ENCODE measurements at places on chromosomes 7 and 10.

- DNase-seq = no peak
Measured at GRCh38 chr10:88586462-88586861, at the start of gene LIPJ. TSS of gene LIPJ (plus strand) at chr10:88586762. CDS start at chr10:88590688, 3,926 bp downstream.

DNA sequence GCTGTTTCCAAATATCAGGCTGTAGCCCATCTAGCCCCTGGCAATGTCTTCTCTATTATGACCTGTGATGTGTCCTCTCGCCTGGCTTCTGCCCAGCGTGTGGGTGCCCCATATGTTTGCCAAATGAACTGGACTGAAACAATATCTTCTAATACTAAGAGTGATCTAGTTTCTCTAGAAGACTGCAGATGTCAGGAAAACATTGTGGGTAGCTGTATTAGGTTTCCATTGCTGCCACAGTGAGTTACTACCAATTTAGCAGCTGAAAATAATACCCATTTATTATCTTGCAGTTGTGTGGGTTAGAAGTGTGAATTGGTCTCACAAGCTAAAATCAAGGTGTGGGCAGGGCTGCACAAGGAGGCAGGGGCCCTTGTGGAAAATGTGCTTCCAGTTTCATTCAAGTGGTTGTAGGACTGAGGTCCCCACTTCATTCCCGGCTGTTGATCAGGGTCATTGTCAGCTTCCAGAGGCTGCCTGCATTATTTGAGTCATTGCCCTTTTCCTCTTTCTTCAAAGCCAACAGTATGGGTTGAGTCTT, 202.8 kb upstream of the BMPER start:
- DNase-seq = no peak

DNA sequence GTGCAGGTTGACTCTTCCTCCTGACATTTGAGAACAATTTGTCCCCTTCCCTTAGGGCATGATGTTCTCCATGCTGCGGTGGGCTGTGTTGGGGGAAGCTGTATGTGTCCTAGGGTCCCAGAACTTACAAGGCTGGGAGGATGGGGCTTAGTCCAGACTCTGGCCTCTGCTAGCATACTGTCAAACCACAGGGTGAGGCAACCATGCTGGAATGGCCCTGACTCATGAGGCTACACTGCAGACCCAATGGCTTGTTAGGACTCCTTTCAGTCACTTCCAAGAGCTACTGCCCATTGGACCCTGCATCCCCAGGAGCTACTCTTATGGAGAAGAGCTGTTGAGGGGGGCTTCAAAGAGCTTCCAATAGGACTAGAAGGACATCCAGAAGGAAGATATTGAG, 20.1 kb upstream of the FAM170B start:
- no peak for DNase-seq

DNA sequence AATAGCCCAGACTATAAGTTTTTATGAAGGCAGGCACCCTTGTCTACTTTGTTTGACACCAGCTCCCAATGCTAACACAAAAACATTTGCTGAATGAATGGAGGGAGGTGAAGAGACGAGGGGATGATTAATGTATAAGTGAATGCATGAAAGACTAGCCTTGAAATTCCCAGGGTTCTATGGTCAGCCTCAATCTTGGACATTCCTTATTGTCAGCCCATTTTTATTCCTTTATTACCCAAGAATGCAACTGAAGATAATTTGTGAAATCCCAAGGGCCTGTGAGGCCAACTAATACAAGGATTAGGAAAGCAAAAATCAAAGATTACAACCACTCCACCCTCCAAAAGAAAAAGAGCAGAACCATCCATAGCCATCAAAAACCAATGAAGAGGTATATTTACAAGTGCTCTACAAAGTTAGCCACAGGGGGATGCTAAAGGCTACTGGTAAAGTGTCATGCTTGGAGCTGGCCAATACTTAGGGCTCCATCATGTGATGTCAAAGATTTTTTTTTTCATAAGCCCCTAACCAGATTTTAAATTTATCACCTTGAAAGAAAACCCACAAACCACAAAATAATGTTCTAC, 40.0 kb upstream of the ASAH2 start:
- DNase-seq = no peak

GRCh38 chr10:118926903-118927302, 102.6 kb upstream of the NANOS1 start:
- DNase-seq = no peak

- no peak for DNase-seq
Measured at GRCh38 chr10:14603534-14604102, 171.1 kb downstream of the FAM107B start.

GRCh38 chr7:23211589-23211988, 29.7 kb downstream of the NUP42 start:
- DNase-seq = no peak

DNA sequence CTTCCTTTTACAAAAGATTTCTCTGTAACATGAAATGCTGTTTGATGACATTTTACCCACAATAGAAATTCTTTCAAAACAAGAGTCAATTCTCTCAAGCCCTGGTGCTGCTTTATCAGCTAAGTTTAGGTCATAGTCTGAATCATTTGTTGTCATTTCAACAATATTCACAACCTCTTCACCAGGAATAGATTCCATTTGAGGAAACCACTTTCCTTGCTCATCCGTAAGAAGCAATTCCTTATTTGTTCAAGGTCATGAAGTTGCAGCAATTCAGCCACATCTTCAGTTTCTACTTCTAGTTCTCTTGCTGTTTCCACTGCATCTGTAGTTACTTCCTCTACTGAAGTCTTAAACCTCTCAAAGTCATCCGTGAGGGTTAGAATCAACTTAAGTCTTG, 315.3 kb downstream of the TYW1 start:
- no peak for DNase-seq

GRCh38 chr7:150851492-150852370, 586 bp upstream of the AOC1 start:
- DNase-seq = no peak

DNA sequence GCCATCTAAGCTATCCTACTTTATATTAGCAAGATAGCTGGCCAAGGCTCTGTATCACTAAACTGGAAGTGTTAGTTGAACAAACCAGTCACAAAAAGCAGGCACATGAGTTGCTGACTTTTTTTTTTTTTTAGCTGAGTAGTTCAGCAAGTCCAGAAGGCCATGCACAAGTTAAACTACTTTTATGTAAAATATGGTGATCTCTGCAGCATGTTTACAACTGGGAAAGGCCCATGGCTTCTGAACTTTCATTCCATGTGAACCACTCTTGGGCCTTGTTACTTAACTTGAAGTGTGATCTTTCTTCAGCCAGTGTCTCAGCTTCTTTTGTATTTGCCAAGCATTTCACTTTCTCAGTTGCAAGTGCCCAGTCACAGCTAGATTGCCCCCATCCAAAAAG, 78.5 kb downstream of the CALD1 start:
- DNase-seq = no peak

- DNase-seq = no peak
Measured at GRCh38 chr10:22442063-22442462, 96.8 kb downstream of the SPAG6 start.

- no peak for DNase-seq
Measured at GRCh38 chr7:33790746-33791145, 114.6 kb upstream of the BMPER start.

DNA sequence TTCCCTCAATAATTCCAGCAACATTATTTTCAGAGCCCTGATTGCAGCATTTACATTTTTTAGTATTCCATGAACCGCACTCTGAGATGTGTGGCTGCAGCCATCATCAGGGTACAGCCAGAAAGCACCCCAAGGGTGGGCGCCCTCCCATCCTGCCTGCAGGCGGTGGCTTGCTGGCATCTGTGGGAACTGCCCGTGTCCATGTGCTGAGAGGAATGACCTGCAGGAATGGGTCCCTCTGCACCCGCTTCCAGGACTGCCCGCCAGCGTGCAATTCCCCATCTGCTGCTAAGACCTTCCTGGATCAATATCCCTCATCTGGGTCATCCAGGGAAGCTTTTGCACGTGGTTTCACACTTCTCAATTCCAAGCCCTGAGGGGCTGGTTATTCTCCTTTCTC, 32.8 kb upstream of the NUB1 start:
- no peak for DNase-seq

DNA sequence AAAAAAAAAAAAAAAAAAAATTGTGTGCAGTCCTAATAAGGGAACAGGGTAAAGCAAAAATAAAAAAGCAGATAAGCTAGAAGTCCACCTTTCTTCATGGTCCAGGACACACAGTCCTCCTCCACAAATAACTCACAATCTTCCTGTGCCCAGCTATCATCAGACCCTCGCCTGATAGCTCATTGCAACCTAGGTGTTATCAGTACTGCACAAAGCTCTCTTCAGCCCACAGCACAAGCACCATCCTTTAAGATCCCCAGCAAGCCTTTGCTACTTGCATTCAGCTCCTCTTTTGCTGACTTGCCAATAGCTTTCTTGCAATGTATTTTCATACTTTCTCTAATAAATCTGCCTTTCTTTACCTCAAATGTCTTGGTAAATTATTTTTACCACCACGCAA, 5.0 kb downstream of the NDUFA5 start:
- no peak for DNase-seq

DNA sequence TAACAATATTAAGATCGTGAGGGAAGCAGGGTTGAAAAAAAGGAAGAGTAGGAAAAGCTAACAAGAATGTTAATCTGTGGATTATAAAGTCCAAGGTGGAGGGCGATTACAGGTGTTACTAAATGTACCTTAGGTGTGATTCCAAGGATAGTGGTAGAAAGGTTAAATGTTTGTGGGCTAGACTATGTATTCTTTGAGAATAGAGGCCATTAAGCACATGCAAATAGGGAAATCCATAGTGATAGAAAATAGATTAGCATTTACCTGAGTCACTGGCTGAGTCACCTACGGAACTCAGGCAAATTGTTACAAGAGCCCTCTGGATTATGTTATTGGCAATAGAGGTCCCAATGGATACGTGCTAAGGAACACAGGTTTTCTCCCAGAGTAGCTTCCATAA, 9.0 kb downstream of the MGAM2 start:
- DNase-seq = no peak

- no peak for DNase-seq
Measured at GRCh38 chr7:38321515-38321944, 48.1 kb upstream of the TARP start.

DNA sequence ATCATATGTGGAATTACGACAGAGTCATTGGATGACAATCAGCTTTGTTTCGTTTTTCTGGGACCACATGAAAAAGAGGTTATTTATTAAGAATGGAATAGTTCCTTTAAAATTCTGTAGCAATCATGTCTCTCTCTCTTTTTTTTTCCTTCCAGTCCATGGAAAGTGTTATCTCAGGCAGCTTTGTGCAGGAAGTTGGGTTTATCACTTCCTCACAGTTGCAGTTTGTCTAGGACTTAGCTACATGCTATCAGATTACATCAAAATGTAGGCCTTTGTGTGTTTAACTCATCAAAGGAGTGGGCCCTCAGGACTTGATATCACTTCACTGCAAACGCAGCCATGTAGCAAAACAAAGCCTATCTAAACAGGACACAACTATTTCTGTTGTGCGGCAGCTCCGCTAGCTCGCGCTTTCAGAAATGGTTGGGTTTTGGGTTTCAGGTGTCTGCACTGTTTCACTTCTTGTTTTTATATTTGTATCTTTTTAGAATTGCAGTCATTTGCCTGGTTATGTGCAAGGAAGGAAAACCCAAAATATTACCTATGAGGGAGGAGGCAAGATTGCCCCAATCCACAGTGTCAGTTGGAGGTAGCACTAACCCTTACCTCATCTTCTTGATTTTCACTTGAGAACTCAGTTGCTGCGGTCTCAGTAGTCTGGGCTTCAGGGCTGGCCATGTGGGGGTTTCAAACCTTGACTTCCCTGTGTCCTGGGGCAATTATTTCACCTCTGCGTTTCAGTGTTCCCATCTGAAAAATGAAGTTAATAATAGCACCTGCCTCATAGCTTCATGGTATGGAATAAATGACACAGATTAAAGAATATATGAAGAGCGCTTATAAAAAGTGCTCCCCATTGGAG, 66.7 kb downstream of the HHEX start:
- no peak for DNase-seq

DNA sequence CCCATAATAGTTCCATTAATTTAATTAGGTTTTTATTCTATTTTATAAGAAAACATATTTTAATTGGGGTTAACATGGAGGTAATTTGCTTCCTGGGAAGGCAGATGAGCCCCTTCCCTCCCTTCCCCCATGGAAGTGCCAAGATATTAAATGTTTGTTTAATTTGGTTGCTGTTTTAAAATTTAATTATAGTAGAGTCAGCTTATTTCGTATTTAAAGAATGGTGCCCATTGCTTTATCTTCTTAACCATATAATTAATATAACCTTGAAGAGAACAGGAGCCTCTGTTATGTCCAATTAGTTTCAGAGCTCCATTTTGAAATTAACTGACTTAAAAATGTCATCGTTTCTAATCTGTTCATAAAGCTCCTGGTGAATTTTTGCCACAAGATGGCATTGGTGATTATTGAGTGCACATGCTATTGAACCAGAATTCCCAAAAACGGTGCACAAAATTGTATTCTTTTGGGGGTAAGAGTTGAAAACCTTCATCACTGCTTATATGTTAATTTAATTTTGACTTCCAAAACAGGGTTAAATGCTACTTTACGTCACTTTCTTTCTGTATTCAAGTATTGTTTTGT, 26.0 kb downstream of the KLHDC10 start:
- DNase-seq = no peak

GRCh38 chr7:88395715-88396114, 89.0 kb upstream of the STEAP4 start:
- DNase-seq = no peak

- no peak for DNase-seq
Measured at GRCh38 chr10:80184291-80184690, 21.0 kb downstream of the ANXA11 start.

DNA sequence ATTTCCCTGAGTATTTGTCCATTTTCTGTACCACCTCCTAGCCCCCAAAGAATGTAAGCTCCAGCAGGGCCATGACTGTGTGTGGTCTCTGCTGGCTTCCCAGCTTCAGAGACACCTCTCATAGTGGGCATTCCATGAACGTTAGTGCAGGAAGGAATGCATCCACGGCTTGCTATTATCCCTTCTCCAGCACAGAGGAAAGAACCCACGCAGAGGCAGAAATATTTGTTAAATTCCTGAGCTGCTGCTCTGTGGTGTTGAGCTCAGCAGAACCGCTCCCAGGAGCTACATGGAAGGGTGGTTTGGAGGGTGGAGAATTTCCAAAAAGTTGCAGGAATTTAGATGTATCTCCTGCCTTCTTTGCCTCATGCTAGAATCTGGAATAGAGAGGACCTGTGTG, 275.2 kb downstream of the POU6F2 start:
- no peak for DNase-seq

GRCh38 chr7:99124751-99125504, 19.0 kb downstream of the SMURF1 start:
- no peak for DNase-seq

DNA sequence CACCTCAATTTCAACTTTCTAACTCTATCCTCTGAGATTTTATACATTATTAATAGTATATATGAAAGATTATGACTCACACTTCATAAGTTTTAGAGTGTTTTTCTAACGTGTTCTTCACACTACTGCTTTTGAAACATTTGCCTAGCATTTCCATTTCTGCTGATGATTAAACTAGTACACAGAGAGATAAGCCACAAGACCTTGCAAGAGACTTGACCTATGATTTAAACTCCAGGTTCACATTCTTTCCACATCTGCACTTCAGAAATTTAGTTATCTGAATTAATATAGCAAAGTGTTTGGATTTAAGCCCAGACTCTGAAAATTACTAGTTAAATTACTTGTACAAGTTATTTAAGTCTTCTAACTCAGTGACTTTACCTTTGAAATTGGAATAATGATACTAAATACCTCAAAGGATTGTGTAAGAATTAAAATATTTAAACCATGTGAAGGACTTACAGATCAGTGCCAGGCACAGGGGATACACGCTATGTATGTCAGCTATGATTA, 66.6 kb downstream of the PCLO start:
- DNase-seq = no peak
